ENCODE measurements at places on chromosomes 5 and 9. TPM values are rescaled to one million over a fixed set of nuclear protein-coding genes. Genes with fewer than 3 reads are reported as not detected.

Gene CDX1
- total RNA-seq: not detected

Gene CCDC171
- total RNA-seq: 27.1 TPM

Gene NPDC1
- 157 TPM for total RNA-seq

Gene DAB2
- total RNA-seq: 151 TPM

Gene EQTN
- 0.49 TPM for total RNA-seq

Gene ANKRD18A
- total RNA-seq: 3.9 TPM

Gene CAMK4
- 2.2 TPM for total RNA-seq

Gene ATP10B
- total RNA-seq: 16.1 TPM
